Activated CD4-positive, alpha-beta memory T cell treated with anti-CD3 and anti-CD28 coated beads for 36 hours (primary cell): ENCODE measurements at places on chromosomes 7 and 10.

DNA sequence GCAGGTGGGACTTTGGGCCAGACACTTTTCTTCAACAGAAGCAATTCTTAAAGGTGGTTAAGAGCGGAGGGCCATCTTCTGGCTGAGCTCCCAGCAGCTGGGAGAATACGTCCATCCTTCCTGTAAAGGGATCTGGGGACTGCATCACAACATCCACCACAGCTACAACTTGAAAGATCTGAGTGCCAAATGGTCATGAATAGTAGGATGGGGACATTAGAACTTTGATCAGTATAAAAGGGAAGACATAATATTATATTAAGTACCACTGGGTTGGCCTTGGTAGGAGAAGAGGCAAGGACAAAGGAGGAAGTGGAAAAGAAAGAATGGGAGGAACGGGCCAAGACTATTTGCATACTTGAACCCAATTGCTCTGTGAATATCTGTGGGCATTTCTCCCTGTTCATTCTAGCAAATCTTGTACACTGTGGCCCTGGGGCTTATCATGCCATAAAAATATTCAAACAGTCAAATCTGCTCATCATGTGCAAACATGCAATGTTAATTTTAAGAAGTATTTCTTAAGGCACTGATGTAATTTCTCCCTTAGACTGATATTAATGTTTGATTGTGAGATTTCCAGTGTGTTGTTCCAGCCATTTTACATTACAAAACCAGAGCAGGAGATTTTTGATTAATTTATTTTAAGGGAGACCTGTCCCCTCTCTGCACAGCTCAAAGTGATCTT lies 65.5 kb upstream of the CREB5 start:
- DNase-seq: no peak

- DNase-seq: no peak
Measured at GRCh38 chr7:105164751-105165150, 150.7 kb downstream of the KMT2E start.

DNA sequence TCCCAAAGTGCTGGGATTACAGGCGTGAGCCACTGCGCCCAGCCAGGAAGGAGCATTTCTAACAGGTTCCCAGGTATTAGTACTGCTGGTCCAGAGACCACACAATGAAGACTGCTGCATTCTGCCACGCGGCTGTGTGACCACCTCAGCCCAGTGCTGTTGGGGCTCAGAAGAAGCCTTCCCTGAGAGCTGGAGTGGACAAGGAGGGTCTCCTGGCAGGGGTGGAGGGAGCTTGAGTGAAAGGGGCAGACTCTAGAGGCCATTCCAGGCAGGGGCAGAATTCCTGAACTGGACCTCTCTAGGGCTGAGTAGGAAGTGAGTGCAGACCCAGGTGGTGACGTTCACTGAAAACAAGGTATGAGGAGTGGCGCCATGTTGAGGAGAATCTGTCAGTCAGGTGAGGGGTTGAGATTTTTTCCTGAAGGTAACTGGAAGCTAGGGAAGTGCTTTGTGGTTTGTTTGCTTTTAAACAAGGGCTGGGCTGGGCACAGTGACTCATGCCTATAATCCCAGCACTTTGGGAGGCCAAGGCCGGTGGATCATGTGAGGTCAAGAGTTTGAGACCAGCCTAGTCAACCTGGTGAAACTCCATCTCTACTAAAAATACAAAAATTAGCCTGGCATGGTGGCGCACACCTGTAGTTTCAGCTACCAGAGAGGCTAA lies 67.6 kb downstream of the TACC2 start:
- DNase-seq: no peak

DNA sequence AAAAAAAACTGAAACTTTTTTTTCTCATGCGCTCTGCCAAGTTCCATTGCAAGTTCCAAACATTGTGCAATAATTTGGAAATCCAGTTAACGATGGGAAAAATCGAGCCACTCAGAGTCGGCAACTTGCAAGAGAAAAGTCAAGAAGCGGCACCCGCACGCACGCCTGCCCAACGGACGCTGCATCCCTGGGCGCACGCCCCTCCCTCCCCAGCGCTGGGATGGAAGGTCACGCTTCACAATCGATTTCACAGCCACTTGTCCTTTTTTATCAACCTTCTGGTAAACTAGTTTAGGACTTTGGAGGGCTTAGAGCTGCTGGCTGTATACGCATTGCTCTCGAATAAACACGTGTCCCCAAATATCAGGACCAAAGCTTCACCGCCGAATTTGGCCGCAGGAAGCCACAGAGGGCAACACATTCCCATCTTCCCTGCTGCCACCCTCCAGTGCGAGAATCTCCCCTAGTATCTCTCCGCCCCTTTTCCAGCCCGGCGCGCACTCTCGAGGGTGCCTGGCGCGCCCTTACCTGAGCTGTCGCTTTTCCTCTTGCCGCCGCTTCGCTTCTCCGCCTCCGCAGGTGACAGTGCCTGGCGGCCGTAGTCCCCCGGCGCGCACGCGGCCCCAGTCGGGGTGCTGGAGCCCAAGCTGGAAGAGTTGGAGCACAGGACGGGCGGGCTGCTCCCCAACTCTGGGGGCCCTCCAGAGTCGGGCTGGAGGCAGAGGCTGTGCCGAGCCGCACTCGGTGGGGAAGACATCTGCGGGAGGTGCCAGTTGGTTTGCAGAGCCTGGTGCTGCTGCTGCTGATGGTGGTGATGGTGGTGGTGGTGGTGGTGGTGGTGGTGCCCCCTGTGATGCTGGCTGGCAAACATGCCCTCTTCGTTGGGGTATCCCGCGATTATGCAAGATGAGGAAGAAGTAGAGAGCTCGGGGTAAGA lies 857 bp downstream of the MEOX2 start:
- no peak for DNase-seq

DNA sequence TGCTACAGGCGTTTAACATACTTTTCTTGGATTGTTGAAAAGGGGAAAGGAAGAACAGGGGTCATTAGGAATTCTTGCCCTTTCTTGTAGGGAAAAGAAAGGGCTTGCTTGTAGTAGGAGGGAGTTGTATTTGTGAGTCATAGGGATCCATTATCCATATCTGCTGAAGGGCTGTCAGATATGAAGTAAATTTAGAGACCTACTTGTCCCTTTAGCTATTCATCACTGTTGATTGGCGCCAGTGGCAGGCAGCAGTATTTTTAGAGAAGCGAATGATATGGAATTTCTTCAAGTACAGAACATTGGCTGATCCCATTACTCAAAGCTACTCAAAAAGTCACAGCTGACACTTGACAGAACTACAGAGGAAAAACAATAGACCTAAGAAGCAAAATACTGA lies 97.7 kb downstream of the CELF2 start:
- no peak for DNase-seq

DNA sequence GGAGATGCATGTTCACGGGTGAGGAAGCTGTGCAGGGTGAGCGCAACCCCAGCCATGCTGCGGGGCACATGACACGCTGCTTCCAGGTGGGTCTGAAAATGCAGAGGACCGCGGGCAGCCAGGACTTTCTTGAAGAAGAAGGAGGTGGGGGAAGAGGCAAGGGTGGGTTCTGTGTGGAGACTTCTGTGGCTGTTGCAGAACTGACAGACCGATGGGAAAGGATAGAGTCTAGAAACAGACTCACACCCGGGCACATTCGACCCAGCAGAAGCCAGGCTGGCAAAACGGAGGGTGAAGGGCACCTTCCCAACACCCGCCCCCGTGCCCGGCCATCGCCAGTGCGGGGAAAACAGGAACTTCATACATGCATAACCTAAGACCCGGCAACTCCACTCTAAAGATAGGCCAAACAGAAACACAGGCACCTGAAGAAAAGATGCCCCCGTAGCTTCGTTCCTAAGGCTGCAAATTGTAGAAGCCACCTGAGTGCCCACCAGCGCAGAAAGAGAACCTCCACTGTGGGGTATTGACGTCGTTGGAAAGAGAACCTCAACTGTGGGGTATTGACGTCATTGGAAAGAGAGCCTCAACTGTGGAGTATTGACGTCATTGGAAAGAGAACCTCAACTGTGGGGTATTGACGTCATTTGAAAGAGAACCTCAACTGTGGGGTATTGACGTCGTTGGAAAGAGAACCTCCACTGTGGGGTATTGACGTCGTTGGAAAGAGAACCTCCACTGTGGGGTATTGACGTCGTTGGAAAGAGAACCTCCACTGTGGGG lies 4.8 kb upstream of the KNDC1 start:
- no peak for DNase-seq

GRCh38 chr10:51583976-51584375 lies 115.4 kb downstream of the CSTF2T start:
- no peak for DNase-seq

- DNase-seq: no peak
Measured at GRCh38 chr7:112080441-112080840, 125.8 kb downstream of the DOCK4 start.
